Spinal cord (tissue), 10 donors: ENCODE measurements at places on chromosomes 6 and 20. TPM values are rescaled to one million over a fixed set of nuclear protein-coding genes. Genes with fewer than 3 reads are reported as not detected.

DCDC2 gene
- 7.9 TPM for total RNA-seq

HLA-DQA2 gene
- not detected for total RNA-seq

DNA sequence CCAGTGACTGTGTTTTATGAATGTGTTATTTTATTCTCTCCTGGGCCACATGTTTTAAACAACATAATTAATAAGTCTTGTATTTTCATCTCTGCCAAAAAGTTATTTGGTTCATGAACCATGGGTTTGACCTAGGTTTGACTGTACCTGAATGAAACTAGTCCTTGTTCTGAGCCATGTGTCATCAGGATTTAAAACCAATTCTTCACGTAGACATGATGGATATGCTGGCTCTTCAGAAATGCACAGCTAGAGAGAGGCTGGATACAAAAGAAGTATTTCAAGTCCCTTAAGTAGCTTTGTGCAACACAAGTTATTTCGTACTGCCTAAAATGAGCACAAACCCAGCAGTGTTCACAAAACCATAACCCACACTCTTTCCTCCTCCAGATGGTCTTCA, 116.1 kb downstream of the IBTK start:
- peak; percentile 18 for DNase-seq

- no peak for DNase-seq
Measured at GRCh38 chr6:41704028-41704427, 31.4 kb downstream of the TFEB start.

IL17F gene
- total RNA-seq = not detected

GRCh38 chr6:26045928-26046368, 41.3 kb upstream of the HFE start:
- DNase-seq = no peak

TNNC2 gene
- 2.4 TPM for total RNA-seq

DNA sequence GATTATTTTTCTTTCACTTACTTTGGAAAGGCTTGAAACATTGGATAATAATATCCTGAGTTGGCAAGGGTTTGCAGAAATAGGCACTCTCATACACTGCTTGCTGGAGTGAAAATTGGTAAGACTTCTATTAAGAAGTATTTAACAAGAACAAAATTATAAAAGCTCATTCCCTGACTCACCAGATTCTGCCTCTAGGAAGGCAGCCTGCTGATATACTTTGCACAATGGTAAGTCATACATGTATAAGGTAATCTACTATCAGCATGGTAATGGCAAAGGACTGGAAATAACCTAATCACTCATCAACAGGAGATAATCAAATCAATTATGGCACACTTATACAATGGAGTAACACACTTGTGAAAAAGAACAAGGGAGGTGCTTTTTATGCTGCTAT, 85.8 kb downstream of the PLCG1 start:
- DNase-seq = no peak
